ENCODE measurements at places on chromosomes 3 and 15.

DNA sequence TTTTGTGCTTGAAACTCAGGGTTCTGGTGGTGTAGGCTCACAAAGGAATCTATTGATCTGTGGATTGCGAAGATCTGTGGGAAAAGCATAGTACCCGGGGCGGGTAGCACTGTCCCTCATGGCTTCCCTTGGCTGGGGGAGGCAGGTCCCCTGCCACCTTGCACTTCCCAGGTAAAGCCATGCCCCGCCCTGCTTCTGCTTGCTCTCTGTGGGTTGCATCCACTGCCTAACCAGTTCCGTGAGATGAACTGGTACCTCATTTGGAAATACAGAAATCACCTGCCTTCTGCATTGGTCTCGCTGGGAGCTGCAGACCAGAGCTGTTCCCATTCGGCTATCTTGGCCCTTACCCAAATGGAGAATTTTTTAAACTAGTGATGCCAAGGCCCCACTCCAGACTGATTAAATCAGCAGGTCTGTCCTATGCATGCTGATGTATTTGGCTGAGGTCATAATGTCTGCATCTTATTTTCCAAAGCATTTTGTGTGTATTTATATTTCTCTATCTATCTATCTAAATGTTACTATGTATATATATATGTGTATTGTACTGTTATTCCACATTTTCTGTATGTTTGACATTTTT lies 65.5 kb upstream of the SLC7A14 start:
- DNase-seq, result no peak

- DNase-seq, result no peak
These were observed 102.8 kb downstream of the KCNH8 start for GRCh38 chr3:19250959-19251610.

GRCh38 chr3:37813403-37813802 lies 48.3 kb upstream of the CTDSPL start:
- no peak for DNase-seq

GRCh38 chr15:80932989-80933388 lies 56.6 kb downstream of the MESD start:
- no peak for DNase-seq

DNA sequence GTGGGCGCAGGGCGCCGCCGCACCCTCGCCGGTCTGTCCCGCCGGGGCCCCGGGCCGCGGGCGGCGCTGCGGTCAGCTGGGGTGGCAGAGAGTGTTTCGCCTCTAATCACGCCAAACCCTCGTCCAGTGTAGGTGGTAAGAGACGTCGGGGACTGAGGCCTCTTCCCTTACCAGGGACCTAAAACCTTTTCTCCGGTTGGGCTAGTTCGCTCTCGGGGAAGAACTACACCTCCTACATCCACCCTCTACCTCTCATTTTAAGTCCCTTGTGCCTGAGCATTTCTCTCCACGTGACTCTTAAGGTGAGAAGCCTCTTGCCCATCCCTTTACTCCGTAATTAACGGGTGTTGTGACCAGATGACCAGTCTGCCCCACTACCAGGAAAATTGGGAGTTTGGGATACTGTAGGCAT lies 520 bp downstream of the TMEM42 start:
- DNase-seq, result peak; percentile 14

Measured in activated T-cell treated with anti-CD3 and anti-CD28 coated beads for 1 hour (primary cell).